ENCODE measurements at places on chromosomes 3 and 15.

DNA sequence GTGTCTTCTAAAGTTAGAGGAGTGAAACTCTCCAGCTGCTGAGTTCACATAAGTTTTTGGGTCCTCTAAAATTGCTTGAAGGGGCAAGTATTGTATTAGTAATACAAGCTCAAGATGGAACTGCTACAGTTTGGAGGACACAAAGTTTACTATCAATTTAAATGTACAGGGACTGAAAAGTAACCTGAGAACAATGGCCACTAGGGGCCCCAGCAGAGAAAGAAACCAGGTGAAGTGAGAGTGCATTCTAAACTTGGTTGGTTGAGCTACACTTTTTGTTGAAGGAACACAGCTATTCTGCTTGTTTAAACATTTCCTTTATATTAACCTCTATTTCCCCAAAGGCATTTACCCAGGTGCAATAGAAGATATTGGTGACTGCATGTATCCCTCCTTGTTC, 755.5 kb downstream of the GBE1 start:
- no peak for DNase-seq

DNA sequence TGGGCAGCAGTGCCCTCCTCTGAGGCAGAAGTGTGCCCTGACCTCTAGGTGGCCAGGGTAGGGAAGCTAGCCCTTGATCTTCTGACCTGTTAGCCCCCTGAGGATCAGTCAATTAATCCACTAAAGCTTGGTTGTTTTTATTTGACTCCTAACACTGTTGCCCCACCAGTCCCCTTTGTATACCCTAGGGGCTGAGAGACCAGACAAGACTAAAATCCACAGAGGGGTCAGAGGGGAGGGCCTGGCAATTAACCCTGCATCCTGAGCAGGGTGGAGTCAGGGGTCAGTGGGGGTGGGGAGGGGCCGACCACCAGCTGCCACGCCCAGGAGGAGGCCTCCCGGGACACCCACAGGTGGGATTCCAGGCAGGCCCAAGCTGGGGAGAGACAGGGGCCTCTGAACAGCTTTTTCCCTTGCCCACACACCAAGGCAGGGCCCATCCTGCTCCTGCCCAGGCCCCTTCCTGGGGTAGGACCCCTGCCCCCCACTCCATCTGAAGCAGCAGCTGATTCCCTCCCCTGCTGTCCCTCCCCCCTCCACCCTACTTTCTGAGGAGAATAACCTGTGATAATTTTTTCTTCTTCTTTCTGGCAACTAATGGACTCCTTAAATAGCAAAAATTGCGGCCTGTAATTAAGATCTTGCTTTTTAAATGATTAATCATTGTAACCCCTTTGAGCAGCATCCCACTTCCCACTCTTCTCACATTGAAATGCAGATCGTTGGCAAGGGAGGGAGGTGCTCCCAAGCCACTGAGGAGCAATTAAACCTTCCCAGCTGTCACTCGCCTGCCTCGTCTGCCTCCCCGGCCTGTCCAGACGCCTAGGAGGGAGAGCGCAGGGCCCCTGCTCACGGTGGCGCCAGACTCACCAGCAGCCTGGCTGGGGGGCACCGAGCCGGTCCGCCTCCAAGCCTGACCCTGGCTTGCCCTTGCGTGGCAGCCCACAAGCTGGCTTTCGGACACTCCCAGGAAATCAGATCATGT, 51.9 kb downstream of the RHCG start:
- no peak for DNase-seq

- no peak for DNase-seq
These were observed 21.5 kb upstream of the AADAC start for GRCh38 chr3:151792411-151792810.

DNA sequence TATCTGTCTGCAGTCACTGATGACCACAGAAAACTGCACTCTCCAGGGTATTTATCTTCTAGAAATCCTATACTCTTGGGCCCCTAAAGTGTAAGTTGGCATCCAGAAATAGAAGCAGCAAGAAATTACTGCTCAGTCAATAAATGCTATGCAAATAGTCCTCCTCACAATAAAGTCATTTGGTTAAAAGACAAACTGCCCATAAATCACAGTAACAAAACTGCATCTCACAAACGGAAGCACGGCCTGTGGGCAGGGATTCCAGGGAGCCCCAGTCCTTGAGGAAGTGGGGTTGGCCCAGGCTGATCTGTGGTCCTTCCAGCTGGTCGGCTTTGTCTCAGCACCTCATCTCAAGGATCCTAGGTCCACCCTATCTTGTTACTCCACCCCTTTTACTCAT, 29.7 kb upstream of the SPATA12 start:
- no peak for DNase-seq

DNA sequence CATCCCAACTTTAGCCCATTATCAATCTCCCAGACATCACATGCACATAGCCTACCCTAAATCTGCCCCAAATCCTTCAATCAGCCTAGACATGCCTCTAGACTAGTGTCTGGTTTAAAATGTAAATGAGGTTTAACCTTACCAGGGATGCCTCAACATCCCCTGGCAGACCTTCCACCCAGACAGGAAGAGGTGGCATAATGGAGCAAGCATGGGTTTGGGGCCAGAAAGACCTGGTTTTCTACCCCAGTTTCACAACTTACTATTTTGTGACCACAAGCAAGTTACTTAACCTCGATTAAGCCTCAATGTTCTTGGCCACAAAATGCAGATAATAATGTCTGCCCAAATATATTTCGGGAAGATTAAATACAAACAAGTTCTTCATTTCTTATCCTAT, 28.3 kb upstream of the THBS1 start:
- DNase-seq, result no peak

DNA sequence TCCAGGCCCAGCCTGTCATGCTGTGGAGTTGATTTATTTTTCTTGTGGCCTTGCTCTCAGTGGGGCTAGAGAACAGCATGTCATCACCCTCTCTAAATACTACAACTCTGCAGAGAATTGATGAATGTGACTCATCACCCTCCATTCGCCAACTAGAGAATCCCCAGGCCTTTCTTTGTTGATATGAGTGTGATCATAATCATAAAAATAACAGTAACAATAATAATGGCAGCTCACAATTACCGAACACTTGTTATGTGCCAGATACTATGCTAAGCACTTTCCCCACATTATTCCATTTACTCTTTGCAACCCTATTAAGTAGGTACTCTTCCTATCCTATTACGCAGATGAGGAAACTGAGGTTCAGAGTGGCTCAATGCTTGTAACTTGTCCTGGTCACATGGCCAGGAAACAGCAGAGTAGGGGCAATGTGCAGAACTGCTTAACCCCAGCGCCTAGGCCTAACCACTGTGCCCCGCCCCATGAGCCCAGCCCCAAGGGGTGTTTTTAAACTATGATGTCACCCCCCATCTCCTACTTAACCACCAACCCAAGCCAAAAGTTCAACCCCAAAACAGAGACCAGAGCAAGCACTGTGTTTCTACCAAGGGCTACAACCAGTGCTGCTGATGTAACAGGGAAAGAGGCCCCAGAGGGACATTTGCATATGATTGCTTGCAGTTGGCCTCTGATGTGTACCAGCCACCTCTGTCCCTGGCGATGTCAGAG, 104.5 kb downstream of the ADCY5 start:
- DNase-seq, result peak; percentile 59

GRCh38 chr3:118772547-118773011, 262.1 kb downstream of the IGSF11 start:
- no peak for DNase-seq

DNA sequence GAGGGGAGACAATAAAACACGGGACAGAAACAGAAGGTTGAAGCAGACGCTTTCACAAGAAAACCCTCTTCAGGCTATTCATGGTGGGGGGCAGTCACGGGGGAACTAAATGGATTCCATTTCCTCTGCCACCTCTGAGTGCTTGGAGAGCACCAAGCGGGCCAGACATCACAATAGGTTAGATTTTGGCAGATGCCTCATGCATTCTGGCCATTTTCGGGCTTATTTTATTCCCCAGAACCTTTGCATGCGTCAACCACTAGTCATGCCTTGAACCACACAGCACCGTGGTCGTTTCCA, 82.2 kb downstream of the RORA start:
- no peak for DNase-seq

- no peak for DNase-seq
These were observed 43.3 kb upstream of the VIPR1 start for GRCh38 chr3:42459151-42459550.

DNA sequence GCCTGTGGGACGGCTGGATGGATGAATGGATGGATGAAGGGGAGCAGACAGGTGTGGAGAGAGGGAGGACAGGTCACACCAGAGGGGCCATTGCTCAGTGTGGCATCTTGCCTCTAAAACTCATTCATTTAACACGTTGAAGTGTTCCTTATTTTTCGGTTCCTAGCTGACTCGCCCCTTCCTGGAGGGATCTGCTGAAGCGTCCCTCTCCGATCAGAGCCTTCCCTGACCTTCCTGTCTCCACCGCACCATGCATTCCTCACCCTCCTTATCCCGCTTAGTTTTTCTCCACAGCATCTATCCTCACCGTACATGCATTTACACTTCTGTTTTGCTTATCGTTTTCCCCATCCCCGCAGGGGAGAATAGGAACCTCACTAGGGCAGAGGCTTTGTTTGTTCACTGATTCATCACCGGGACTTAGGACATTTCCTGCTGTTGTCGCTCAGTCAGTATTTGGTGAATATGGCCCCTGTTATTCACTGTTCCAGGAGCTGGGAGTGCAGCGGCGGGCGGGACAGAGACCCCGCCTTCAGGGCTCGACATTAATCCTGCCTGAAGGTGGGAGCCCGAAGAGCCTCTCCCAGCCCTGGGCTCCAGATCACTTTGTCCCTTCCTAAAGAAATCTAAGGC, 32.0 kb downstream of the FOXL2 start:
- DNase-seq, result no peak

DNA sequence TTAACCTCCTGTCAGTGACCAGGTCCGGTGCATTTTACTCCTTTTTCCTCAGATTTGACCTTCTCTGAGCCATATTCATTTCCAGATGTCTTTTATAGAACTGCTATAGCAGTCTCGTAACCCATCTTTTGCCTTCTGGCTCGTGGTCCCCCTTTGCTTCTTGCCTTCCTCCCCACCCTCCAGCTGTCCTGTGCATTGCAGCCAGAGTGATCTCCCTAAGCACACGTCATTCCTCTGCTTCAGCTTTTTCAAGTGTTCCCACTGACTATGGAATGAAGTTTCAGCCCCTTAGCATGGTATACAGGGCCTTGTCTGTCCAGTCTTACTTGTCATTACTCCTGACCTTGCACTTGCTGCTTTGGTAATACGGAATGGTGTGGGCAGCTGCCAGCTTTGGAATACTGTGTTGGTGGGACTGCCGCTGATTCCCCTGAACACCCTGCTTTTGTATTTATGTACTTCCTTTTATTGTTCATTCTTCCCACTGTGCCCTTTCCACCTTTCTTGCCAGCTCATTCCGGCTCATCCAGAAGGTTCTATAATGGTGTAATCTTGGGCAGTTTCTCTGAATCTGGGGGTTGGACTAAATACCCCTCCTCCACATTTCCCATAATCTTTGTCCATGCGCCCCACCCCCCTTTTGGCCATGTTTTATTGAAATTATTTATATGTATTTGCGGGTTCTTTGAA, 38.9 kb downstream of the SLC25A26 start:
- DNase-seq, result no peak

DNA sequence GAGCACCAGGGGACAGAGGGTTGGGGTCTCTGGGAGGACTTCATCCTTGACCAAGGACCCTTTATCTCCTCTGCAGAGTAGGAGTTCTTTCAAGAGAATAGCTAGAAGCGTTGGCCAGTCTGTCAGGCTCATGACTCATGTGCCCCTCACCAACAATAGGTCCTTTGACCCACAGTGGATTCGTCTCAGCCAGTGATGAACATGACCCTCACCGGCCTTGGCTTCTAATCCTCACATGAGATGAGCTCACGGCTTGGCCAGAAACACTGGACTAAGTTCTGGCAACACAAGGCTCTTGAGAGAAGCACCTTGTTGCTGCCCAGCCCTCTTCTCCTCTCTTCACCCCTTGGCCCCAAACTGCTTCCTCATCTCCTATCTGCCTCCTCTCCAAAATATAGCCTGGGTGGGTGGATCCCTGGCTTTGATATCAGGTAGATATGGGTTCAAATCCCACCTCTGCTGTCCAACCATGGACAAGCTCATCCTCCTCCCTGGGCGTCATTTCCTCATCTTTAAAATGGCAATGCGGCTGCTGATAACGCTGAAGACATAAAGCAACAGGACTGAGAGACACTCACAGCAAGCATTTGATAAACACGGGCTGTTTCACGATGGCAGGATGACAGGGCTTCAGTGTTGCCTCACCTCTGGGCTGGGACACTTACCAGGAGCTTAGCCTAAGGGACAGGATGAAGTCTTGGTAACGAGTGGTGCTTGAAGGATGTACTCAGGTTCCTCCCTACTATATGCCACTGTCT, 446.7 kb upstream of the PROK2 start:
- DNase-seq, result no peak

GRCh38 chr3:157285966-157286365, 126.0 kb upstream of the CCNL1 start:
- DNase-seq, result no peak

GRCh38 chr15:37107071-37107743, 6.9 kb upstream of the MEIS2 start:
- DNase-seq, result no peak

GRCh38 chr3:31968369-31968926, 12.6 kb downstream of the OSBPL10 start:
- peak; percentile 36 for DNase-seq

DNA sequence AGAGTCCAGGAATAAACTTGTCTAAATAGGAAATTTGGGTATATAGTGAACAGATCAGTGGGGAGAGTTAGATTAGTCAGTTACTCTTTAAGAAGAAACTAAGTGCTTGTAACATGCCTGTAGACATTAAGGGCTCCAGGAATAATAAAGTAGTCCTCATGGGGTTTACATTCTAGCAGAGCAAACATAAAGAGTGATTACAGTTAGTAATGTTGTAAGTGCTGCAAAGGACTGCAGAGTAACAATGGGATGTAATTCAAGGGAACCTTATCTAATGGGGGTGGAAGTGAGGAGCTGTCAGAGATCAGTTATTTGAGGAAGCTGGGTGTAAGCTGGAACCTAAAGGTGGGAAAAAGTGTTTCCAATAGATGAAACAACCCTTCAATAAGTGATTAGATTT, 67.5 kb downstream of the ARIH1 start:
- DNase-seq, result no peak

- peak; percentile 67 for DNase-seq
These were observed 45.8 kb upstream of the ATP13A3 start for GRCh38 chr3:194532591-194532990.
